ENCODE measurements at places on chromosomes 3 and 15. TPM values are rescaled to one million over a fixed set of nuclear protein-coding genes. Genes with fewer than 3 reads are reported as not detected.

ADCY5 gene
- total RNA-seq = 2.2 TPM

PAK2 gene
- 96.4 TPM for total RNA-seq

SAMD7 gene
- not detected for total RNA-seq

ITIH4 gene
- 6.3 TPM for total RNA-seq

TRANK1 gene
- 11.3 TPM for total RNA-seq

BRPF1 gene
- total RNA-seq = 36.9 TPM

GOLGA6L10 gene
- total RNA-seq = 3.6 TPM

RAD18 gene
- 34.2 TPM for total RNA-seq

RTP4 gene
- not detected for total RNA-seq

NRROS gene
- total RNA-seq = 0.52 TPM

UQCC5 gene
- total RNA-seq = 26.2 TPM

PLSCR2 gene
- not detected for total RNA-seq

NAA80 gene
- total RNA-seq = 9.7 TPM

ATP13A5 gene
- not detected for total RNA-seq

MAGI1 gene
- 47.7 TPM for total RNA-seq

LRIG1 gene
- 178 TPM for total RNA-seq

- no peak for DNase-seq
Observed at GRCh38 chr3:63976161-63976871, 47.0 kb downstream of the PSMD6 start.

DNA sequence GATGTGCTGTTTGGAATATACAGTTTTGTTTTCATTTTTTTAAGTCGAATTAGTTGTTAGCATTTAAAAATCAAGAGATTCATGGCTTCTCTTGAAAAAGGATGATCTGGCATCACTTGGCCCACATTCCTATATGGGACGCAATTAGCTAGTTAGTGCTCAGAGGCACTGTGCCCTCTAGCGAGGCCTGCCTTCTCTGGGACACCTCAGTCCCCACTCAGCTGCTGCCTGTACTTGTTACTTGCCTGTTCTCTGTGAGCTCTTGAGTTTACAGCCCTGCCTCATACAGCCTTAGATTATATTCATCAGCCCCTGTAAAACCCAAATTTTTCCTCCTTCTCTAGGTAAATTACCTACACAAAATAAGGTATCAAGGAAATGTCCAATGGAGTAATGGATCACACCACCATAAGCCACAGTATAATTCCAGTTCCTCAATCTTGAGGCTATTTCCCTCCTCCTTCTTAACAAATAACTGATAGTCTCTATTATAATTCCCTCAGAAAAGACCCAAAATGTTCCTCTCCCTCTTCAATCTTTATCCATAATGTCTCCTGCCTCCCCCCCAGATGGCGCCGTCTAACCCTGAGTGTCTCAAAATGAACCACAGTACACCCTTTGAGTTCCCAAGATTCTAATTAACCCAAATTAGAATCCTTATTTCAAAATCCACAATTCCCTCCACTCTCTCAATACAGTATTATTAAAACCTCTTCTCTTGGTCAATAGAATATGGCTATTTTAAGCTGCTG is 2.7 kb downstream of the ZMAT3 start:
- DNase-seq = no peak

DNA sequence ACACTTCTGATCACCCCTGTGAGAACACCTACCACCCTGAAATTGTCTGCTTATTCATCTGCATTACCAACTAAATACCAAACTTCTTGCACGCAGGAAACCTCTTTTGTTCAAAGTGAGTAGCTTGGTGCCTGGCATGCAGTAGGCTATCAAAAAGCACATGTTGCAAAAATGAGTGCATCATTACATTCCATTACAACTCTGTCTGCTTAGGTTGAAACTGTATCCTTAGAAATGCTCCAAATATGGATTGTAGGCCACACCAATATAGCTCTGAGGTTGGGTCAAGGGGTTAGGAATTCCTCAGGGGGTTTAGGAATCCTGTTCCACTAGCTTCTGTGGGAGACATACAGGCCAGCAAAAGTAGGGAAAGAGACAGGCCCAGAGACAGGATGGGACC is 107.2 kb downstream of the THRB start:
- DNase-seq = no peak

GRCh38 chr3:170806676-170807075 is 63.3 kb downstream of the RPL22L1 start:
- DNase-seq = no peak

DNA sequence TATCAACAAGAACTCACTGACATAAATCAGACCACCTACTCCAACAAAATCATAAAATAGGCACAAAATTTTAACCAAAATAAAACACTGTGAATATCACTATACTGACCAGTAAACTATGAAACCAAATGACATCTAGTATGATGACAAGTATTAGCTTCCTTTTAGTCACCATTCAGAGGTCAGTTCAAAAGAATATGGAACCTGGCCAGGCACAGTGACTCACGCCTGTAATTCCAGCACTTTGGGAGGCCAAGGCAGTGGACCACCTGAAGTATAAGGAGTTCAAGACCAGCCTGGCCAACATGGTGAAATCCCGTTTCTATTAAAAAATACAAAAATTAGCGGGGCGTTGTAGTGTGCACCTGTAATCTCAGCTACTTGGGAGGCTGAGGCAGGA is 65.8 kb downstream of the SMARCC1 start:
- no peak for DNase-seq

DNA sequence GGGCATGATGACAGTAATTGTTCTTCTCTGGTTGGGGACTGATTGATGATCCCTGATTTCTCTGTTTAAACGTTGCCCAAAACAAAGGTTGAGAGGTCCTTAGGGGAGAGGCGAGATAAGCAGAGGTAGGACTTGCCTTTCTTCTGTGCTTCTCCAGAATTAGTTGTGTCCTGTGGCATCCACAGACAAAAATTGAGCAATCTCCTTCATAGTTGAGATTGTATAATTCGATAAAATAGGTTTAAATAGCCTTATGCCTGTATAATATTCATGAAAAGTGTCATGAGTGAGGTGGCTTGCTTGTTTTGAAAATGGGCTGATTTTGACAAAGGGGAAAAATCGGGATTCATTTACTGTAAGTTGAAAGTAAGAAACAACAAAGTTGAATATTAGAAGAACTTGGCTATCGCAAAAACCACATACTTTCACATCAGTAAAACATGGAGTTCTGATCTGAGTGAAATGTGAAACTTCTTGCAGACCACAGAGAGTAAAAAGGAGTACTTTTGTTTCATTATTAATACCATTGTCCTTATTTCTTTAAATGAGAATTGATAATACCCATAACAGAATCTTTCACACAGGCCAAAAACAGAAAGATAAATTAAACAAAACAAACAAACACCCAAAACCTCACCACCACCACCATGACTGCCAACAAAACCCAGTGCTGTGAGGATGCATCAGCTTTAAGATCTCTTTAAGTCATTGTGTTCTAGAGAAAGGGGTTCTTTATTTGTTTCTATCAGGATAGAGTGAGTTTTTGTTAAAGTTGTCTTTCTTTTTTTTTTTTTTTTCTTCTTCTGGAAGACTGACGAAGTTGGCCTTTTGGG is 155.7 kb downstream of the LPP start:
- no peak for DNase-seq

DNA sequence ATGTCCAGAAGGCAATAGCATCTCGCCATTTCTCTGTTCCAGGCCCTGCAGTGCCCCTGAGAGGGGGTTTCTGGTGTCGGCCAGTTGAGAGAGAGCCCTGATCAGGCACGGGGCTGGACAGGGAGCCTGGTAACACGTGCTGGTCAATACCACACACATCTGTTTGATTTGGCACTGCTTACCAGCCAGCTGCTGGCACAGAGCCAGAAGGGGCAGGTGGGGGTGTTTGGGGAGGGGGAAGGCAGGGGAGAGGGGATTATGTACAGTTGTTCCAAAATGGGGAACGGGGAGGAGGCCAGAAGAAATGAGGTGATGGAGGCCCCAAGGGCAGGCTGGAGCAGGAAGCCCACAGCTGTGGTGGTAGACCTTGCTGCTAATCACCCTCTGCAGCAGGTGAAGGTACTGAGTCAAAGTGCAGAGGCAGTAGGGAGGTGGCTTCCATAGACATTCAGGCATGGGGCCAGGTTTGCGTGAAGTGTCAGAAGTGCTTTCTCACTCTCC is 153.5 kb upstream of the LPP start:
- DNase-seq = no peak

GRCh38 chr3:55164876-55165275 is 237.0 kb upstream of the LRTM1 start:
- no peak for DNase-seq

GRCh38 chr15:58486062-58486461 is 54.3 kb downstream of the LIPC start:
- DNase-seq = no peak

GRCh38 chr3:177282119-177282655 is 84.9 kb upstream of the TBL1XR1 start:
- DNase-seq = no peak

DNA sequence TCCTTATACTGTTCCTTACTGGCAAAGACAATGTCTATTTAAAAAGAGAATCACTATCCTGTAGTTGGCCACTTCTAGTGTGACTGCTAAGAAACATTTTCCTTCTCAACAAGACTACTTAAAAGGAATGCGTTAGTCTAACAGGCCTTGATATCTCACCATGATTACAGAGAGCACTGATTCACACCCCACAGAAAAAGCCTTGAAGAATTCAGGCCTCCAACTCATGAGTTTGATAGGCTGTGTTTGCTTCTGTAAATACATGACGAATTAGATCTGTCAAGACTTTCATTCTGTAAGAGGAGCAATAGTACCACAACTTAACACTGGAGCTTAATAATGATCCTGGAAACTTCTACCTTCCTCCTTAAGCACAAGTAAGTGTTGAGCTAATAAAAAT is 432.8 kb upstream of the NR2F2 start:
- no peak for DNase-seq

DNA sequence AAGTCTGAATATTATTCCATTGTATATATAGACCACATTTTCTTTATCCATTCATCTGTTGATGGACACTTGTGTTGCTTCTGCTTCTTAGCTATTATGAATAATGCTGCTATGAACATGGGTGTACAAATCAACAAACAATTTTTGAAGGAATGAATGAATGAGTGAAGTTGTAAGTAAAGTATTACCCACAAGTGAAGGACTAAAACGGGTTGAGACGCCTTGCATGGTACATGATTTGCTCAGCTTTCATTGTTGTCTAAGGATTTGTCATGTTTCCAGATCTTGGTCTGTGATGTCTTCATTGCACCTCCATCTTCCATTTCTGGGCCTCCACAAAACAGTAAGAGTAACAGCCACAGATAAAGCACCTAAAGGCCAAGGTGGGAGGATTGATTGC is 20.5 kb downstream of the IFT122 start:
- no peak for DNase-seq

GRCh38 chr3:186216900-186217819 is 108.3 kb upstream of the ETV5 start:
- DNase-seq = no peak

GRCh38 chr3:142149673-142149992 is 289 bp upstream of the TFDP2 start:
- DNase-seq = no peak

DNA sequence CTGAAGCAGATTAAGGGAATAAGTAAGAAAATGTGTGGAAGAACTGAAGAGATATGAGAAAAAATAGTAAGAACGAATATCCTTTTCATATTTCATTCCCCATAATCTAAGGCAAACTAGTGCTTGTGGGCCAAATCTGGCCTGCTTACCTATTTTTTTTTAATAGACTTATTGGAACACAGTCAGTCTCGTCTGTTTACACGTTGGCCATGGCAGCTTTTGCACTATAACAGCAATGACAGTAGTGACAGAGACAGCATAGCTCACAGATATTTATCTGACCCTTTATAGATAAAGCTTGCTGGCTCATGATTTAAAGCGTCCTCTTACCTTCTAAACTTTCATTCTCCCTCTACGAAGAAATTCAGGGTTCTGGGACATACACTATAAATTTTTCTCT is 50.0 kb upstream of the CDAN1 start:
- no peak for DNase-seq

- no peak for DNase-seq
Observed at GRCh38 chr3:184908859-184909258, 96.9 kb downstream of the VPS8 start.

- no peak for DNase-seq
Observed at GRCh38 chr3:19338769-19339168, 190.5 kb downstream of the KCNH8 start.

DNA sequence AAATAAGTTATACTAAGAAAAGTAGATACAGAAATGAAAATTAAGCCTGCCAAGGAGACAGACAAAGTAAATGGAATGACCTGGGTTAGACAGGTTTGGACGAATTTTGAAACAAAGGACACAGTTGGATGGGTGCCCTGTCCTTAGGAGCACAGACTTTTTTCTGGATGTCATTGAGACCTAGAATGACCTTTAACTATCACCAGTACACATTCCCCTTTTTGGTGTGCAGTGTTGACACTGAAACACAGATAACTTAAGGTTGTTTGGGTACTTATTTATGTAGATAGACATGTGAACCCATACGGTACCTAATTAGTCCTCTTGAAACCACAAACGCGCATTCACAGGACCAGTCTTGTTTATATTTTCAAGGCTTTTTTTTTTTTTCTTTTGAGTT is 86.7 kb downstream of the PPARG start:
- DNase-seq = no peak

DNA sequence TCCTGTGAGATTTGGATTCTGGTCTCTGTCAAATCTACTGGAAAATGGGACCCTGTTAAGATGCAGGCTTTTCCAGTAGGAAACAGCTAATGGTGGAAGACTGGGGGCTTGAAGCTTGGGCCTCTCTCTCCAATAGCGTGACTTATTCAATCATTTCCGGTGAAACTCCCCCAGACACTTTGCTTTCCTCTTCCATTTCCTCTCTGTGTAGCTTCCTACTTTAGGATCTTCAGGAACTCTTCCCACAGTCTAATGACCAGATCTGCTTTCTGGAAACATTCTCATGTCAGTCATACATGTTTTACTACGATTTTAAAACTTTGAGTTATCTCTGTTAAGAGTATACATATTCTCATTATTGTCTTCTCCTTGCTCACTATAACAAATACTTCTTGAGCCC is 28.0 kb upstream of the TPRG1 start:
- DNase-seq = no peak

- DNase-seq = no peak
Observed at GRCh38 chr3:59717679-59718205, 667.9 kb upstream of the CFAP20DC start.

DNA sequence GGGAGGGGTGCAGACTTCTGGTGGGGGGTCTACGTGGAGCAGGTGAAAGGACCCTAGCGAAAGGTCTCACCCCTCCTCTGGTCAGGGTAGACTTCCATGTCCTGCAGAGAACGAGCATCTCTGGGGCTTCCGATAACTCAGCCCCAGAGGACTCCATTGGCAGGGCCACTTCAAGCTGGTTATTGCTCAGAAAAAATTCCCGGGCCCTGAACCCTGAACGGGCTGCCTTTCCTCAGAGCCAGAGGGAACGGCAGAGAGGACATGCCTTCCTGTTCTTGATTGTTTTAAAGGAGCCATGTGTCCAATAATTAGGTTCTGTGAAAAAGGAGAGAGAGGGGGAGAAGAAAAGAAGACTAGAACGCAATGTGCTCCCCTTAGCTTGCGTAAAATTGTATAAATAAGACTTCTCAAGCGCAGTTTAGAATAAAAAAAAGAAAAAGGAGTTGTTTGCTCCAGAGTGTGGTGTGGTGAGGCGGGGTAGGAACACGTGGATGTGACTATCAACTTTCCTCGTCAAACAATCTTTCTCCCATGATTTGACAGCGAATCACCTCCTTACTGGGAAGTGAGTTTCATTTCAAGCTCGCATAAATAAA is 193.4 kb upstream of the UBE2E1 start:
- DNase-seq = no peak

- no peak for DNase-seq
Observed at GRCh38 chr3:29484633-29485032, 203.8 kb downstream of the RBMS3 start.

- no peak for DNase-seq
Observed at GRCh38 chr15:92971081-92971480, 71.0 kb downstream of the CHD2 start.
